ENCODE measurements at places on chromosomes 5 and 9.

GRCh38 chr9:133739408-133740280, 1.5 kb upstream of the SARDH start:
- no peak for DNase-seq

DNA sequence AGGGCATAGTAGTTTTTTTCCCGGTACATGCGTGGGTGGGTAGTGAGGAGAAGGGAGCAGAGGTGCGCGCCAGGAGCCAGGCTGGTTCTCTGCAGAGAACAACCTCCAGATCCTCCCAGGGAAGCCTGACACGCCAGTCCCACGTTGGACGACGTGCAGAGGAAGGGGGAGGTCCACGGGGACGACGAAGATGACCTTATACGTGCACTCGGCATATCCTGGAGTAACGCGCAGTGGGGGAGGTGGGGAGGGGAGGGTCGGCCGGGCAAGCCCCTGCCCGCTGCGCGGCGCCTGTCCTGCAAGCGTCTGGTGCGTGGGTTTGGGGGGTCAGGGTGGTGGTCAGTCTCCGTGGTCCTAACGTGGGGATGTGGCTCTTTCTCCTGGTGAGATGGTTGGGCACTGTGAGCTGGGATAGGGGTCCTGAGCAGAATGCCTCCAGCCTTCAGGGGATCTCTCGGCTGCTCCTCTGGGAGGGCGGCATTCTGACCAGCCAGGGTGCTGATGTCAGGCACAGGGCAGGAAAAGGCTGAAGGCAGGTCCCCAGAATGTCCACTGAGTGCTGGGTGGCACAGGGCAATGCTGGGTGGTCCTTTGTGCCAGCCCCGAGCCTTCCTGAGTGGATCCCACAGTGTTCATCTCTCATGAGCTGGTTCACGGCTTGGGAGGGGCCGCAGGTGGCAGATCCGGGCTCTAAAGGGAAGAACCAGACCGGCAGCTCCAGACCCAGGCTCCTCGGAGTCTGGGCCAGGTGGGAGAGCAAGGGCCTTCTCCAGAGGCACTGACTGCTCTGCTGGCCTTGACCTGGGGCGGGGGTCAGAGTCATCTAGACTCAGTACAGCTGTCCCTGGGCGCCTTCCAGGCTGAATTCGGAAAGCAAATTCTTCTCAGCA, 10.5 kb upstream of the SCGB3A1 start:
- no peak for DNase-seq

DNA sequence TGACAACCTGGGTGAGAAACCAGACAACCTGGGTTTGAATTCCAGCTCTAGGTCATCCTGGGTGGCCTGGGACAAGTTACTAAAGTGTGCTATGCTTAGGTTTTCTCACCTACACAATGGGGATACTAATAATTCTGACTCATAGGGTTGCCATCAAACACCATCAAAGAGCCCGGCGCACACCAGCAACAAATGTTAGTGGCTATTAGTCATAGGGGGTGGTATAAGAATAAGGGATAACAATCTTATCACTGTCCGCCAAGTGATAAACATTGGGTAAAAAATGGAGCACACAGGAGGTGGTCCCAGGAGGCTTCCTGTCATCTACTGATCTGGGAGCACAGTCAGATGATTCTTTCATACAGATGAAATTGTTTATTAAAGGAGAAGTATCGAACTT, 61.4 kb upstream of the AFAP1L1 start:
- no peak for DNase-seq

- DNase-seq = no peak
Observed at GRCh38 chr5:152285764-152286163, 119.3 kb downstream of the NMUR2 start.

DNA sequence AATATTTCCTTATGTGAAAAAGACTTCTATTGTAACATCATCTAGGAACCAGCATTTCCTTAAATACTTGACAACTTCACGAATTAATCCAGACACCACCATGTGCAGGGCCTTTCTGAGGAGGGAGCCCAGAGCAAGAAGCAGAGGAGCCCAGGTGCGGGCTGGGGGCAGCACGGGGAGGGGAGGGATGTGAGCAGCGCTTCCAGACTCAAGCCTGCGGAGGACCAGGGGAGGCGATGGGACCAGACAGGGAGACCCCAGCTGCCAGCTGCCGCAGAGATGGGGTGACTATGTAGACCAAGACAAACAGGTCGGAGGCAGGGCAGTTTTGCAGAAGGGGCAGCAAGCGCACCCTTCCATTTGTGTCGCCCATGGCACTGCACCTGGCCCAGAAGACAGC, 596.1 kb downstream of the IRX1 start:
- DNase-seq = no peak

- DNase-seq = no peak
Observed at GRCh38 chr5:430214-430925, 12.6 kb upstream of the EXOC3 start.

- no peak for DNase-seq
Observed at GRCh38 chr9:113990975-113991471, 87.1 kb downstream of the AMBP start.

DNA sequence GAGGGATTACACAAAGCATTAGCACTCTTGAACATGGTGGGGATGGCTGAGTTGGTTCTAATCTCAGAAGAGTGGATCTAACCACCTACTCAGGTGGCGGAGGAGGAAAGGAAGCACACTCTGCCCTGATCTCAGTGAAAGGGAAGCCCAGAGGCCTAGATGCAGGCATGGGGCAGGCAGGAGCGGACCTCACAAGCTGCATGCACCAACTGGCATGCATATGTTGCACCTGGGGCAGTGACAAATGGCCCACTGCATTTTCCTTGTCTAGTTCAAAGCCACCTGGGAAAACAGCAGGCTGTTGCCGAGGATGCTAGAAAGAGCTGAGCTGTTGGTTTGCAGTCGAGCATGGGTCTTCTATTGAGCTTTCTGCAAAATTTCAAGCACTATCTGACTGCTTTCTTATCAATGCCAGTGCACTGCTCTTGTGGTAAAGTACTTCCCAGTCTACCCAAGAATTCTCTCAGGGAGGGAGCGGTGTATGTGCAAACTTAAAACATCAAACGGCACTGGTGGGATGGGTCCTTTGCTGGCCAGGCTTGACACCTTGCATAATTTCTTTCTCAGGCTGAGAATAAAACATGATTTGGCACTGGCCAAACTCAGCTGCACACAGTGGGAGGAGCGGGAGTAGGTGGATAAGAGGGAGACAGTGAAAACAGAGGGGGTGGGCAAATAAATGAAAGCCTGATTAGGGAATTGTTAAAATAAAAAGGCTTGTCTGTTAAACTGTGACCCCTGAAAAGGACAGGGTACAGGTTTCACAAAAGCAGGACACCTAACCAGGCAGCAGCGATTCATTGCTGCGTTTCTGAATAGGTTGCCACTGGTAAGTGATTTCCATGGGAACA, 108.9 kb downstream of the MARCHF3 start:
- DNase-seq = no peak

DNA sequence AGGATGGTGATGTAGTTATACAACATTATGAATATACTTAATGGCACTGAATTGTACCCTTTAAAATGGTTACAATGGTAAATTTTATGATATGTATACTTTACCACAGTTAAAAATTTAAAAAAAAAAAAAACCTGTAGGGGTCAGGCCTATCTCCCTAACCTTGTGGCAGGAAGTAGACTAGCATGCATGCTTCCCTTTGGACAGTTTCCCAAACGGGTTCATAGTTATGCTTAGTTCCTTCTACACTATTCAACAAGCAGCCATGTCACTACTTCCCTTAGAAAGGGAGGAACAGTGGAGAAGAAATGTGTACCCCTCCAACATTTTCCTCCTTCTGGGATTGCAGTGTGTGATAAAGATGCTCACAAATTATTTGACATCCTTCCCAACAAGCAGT, 32.5 kb downstream of the IDNK start:
- no peak for DNase-seq

GRCh38 chr9:98899408-98900056, 44.2 kb upstream of the COL15A1 start:
- no peak for DNase-seq

DNA sequence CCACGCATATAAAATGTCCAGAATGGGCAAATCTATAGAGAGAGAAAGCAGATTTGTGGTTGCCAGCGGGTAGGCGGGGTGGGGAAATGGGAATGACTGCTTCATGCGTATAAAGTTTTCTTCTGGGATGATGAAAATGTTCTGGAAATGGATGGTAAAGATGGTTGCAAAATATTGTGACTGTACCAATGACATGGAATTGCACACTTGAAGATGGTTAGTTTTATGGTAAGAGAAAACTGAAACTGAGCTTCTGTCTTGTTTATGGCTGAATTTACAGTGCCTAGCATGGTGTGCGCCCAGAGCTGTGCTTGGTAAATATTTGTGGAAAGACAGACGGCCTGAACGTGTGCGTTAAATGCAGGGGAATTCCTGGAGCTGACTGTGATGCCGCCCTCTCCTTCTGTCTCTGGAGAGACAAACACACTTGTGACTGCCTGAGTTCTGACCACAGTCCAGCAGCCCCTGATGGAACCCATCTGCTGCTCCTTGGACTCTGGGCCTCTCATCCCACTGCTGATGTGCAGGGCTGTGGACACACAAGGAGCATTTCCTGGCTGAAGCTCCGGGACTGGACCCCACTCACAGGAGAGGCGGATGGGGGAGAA, 8.6 kb upstream of the PTGES start:
- DNase-seq = no peak

- no peak for DNase-seq
Observed at GRCh38 chr9:111833941-111834340, 39.2 kb upstream of the SHOC1 start.

GRCh38 chr9:6413365-6414246, 607 bp downstream of the UHRF2 start:
- peak; percentile 18 for DNase-seq

DNA sequence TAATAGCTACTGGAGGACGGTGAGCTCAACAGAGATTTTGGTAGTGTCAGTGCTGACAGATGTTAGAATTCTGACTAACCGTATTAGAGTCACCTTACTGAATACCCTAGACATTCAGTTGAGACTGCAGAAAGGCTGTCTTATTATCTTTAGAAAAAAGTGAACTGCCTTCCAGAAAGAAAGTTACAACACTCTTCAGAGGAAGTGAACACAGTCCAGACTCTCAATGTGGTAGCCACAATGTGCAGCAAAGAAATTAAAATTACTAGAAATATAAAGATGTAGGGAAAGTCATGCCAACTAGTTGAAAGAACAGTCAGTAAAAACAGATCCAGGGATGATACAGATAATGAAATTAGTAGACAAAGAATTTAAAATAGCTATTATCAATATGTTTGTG, 47.1 kb upstream of the COL15A1 start:
- DNase-seq = no peak

- no peak for DNase-seq
Observed at GRCh38 chr5:136054142-136055019, 25.6 kb downstream of the TGFBI start.

- no peak for DNase-seq
Observed at GRCh38 chr5:9056046-9056445, 489.8 kb downstream of the SEMA5A start.

DNA sequence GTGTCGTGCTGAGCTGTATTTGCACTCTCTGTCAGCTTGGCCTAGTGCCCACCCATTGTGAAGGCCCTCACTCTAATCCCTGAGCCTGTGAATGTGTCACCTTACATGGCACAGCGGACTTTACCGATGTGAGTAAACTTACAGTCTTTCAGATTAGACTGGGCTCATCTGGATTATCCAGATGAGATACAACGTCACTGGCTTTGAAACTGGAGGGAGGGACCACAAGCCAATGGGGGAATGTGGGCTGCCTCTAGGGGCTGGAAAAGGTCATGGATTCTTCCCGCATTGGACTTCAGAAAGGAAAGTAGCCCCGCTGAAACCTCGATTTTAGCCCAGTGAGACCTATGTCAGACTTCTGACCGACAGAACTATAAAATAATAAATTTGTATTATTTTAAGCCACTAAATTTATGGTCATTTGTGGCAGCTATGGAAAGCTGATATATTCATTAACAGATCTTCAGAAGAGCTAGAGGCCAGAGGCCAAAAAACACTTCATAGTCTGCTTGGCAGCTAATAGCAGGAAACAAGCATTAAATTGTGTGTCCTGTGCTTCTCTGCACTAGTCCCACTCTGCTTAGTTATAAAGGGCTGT, 139.0 kb upstream of the GAS1 start:
- no peak for DNase-seq

- DNase-seq = peak; percentile 67
Observed at GRCh38 chr9:36154331-36154952, 14.7 kb upstream of the CCIN start.

- DNase-seq = no peak
Observed at GRCh38 chr5:150241298-150242160, 48.0 kb downstream of the CAMK2A start.

- no peak for DNase-seq
Observed at GRCh38 chr5:69493396-69494133, 975 bp downstream of the OCLN start.

GRCh38 chr9:114655689-114656088, 1.9 kb downstream of the TEX53 start:
- no peak for DNase-seq

- DNase-seq = no peak
Observed at GRCh38 chr5:143277536-143277935, 126.0 kb downstream of the NR3C1 start.

DNA sequence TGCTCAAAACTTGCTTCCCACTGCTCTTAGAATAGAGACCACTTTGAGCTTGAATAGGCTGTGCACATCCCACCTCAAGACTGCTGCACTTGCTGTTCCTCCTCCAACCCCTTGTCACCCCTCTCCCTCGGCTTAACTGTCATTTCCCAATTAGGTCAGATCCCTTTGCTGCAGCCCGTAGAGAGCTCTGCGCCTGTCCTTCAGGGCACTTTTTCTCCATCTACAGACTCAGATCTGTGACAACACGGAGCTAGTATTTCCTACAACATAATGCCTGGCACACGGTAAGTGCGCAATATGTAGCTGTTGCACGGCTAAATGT, 485 bp upstream of the HABP4 start:
- no peak for DNase-seq

GRCh38 chr9:131264231-131264630, 12.1 kb downstream of the FAM78A start:
- peak; percentile 44 for DNase-seq

Measured in CD4-positive, alpha-beta T cell treated with Interleukin-15 for 1 hour (primary cell).